ENCODE measurements at places on chromosomes 4 and X.

DNA sequence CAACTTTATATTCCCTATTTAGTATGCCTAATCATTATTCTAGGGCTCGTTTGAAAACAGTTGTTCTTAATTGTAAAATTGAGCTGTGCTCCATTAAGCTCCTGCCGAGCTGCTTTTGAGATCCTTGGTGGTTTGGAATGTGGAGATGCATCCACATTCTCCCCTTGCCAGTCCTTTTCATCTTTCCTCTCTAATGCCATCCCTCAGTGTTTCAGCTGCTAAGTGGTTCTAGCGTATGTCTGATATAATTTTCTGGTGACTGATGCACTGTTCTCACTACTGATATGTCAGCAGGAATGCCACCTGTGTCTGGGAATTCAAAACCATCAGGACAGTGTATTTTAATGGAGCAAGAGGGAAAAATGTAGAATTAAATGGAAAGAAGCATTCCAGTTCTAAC lies 1085.0 kb downstream of the CCSER1 start:
- DNase-seq: no peak

DNA sequence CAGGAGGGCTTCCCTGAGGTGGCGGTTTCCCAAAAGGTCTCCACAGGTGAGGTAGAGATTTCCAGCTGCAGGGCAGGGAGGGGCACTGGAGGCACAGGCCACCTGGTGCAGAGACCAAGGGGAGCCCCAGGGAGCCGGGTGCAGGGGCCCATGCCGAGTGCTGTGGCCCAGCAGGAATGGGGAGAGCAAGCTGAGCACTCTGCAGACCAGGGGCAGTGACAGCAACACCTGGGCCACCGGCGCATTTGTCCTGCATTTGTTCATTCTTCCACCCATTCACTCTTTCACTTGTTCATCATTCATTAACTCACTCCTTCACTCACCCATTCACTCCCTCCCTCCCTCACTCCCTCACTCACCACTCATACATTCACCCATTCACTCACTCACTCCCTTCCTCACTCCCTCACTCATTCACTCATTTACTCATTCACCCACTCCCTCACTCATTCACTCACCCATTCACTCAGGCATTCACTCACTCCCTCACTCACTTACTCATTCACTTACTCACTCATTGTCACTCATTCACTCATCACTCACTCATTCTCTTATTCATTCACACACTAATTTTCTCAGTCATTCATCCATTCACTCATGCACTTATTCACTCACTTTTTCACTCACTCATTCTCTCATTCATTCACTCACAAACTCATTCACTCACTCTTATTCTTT lies 16.3 kb downstream of the CPZ start:
- no peak for DNase-seq

DNA sequence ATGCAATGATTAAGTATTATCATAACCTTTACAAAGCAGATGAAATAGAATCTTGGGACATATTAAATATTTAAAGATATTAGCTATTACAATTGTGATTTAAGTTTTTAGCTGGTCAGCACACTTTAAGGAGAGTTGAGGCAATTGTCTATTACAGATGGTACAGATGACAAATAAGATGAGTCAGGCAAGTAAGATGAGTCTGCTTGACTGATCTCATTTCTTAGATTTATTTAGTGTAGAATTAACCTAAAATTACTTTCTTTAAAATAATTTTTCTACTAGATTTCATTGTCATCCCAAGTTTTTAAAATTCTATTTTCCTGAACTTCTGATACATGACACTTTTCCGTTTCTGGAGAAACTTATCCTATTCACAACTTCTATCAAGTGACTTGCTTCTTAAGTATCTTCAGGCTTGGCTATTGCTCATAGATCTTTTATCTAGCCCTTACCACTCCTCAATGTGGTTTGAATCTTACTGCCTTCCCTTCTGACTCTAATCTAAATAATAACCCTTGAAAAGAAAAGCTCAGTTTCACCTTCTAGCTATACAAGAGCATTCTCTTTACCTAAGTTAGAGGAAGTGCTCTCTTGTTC lies 32.9 kb downstream of the CXCL1 start:
- no peak for DNase-seq

GRCh38 chr4:15544248-15544729 lies 74.6 kb downstream of the CC2D2A start:
- no peak for DNase-seq

GRCh38 chrX:153969125-153969903 lies 2.3 kb downstream of the HCFC1 start:
- no peak for DNase-seq

Measured in activated CD4-positive, alpha-beta T cell treated with anti-CD3 and anti-CD28 coated beads, Interleukin-2, Interleukin-4, amounts not matched to agents 100 ng/mL and 50 ng/mL, durations not matched to agents 16 hours and 8 hours (primary cell).